ENCODE measurements at places on chromosomes 13 and 19. TPM values are rescaled to one million over a fixed set of nuclear protein-coding genes. Genes with fewer than 3 reads are reported as not detected.
A peak's percentile ranks its signal among the peaks of the same experiment; 100 is the strongest.

DNA sequence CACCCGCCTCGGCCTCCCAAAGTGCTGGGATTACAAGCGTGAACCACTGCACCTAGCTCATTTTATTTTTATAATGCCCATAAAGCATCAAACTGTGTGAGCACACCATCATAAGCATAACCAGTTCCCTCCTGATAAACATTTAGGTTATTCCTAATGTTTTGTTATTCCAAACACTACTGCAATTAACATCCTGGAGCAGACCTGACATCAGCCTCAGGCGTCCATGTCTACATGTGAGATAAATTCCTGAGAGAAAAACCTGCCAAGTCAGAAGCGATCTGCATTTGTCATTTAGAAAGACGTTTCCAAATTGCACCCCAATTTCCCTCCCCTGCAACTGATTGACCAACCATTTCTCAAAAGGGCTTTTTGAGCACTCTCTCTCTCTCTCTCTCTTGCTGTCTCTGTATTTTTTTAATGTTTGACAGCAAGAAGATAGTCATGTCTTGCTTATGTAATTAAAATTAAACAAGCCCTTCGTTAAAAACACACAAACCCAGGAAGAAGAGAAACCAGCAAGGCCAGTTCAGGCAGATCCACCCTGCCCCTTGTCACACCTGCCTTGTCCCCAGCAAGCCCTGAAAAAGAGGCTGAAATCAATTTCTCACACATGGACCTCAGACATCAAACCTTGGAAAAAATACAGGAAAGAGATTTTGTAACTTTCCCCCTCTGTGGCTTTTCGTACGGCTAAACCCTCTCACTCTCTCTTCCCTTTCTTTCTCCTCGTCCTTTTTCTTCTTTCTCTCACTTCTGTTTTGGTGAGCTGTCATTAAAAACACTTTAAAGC lies 9.9 kb downstream of the LYPD3 start:
- no peak for DNase-seq

DNA sequence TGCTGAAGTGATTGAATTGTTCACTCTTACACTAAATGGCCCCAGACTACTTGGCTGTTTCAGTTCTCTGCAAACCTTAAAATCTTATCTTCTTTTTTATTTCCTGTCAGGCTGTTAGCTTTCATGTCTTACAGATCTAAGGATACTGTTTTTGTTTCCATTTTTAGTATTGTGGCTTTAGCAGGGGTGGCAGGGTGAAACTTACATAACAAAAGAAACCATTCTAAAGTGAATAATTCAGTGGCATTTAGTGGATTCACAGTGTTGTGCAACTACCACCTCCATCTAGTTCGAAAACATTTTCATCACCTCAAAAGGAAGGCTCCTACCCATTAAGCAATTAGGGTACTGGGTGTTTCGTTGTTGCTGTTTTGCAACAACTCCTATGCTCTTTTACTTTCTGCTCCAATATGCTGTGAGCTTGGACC lies 19.8 kb downstream of the TMEM272 start:
- DNase-seq: no peak

DNA sequence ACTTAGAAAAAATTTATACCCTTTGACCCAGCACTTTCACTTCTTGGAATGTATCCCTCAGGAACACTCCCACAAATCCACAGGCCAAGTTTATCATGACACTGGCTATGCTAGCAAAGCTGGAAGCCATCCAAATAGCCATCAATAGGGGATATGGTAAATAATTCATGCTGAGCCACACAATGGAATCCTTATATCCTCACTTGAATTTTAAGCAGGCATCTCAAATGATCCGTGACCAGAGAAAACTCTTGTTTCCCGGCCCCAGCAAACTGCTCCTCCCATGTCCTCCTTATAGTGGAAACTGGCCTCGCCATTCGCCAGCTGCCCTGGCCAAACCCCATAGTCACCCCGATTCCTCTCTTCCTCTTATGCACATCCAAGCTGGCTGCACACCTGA lies 37.6 kb downstream of the GRIK5 start:
- DNase-seq: peak; percentile 65

DNA sequence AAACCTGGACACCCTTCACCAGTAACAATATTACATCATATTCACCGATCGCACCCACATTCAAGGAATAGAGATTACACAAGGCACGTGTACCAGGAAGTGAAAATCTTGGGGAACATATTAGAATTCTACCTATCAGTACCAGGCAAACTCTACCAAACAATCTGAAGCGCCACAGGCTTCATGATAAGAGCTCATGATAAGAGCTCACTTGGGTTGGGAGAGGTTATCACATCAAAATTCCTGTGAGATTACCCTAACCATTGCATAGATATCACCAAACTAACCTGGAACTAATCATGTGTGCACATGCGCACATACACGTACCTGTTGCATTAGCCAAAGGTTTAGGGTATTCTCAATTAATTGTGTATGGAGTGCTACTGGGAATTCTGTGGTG lies 1861.3 kb downstream of the PCDH9 start:
- no peak for DNase-seq

DNA sequence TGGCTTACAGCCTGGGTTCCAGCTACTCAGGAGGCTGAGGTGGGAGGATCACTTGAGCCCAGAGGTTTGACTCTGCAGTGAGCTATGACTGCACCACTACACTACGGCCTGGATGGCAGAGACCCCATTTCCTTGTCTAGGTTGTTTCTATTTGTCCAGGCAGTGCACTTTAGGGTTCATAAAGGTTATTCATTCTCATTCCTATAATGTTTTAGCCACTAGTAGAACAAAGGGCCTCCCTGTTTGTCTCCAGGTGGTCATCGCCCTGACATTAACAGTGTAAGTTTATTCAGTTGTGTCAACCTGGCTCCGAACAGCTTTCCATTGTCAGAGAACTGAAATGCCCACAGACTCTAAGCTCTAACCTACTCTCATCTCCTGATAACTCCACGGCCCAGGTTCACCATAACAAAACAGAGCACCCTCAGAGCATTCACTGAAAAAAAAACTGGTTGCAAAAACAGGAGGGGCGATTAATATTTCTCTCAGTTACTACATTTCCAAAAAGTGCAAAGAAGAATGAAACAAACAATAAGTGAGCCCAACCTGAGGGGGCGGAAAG lies 37.1 kb downstream of the SMAD9 start:
- DNase-seq: no peak

DNA sequence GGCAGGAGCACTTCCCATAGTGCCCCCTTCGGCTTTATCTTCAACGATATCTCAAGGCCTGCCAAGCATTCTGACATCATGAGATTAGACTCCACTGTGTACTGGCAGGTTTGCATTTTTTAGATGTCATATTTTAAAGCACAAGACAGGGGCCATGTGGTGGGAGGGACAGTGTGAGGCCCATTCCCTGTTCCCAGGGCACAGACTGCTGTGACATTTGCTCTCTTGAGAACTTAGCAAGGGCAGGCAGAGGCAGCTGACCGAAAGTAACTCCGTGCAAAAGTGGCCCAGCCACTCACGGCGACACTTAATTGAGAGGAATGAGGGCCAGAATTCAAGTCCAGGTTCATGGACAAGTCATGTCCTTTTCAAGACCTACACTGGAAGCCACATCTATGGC lies 201.8 kb downstream of the COL4A1 start:
- DNase-seq: no peak

- no peak for DNase-seq
Observed at GRCh38 chr13:30026093-30026492, 175.7 kb upstream of the UBL3 start.

DNA sequence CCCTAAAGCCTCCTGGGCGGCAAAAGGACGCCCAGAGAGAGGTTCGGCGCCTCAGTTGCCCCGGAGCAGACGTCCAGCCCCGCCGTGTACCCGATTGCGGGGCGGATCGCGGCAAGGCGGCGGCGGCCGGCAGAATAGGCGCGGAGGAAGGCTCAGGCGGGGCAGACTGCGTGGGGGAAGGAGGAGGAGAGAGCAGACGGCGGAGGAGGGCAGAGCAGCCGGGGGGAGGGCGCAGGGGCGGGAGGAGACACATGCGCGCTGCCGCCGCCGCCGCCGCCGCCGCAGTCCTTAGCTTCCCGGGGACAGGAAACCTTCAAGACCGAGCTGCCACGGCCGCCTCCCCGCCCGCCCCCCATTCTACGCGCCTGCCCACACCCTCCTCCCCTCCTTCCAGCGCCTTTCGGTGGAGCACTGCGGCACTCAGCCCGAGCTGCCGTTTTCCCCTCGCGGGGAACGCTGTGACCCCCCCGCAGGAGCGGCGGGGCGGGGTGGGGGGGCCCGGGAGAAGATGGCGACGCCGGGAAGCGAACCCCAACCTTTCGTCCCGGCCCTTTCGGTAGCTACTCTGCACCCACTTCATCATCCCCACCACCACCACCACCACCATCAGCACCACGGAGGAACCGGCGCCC lies at the start of gene LRCH1:
Gene LRCH1 (plus strand): TSS at position 282 of the 632 bp plus-strand sequence. CDS start 227 bp downstream, at position 509.
- peak; percentile 93 for DNase-seq

DNA sequence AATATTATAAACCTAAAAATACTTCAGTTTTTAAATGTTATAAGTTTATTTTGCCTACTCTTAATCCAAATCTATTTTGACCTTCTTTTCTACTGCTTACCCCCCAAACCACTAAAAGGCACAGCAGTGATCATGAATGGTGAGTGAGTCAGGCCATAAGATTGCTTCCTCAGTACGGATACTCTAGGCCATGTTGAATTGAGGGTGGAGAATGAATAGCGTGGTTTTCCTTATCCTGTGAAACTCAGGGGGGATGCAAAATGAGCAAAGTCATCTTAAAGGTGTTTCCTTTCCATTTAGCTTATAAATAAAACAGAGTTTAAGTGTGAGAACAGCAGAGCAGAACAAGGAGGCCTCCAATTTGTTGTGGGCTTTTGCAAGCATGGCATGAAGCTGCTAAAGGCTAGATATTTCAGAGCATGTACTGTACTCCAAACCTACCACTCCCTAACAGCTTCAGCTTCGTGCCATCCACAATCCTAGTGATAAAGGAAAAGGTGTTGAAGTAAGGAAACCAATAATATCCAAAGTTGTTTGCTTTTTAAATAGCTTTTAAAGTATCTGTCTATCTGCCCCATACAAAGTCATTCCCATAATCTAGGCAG lies 25.0 kb downstream of the SERPINE3 start:
- DNase-seq: no peak

GRCh38 chr19:13024126-13024950 lies 29.1 kb downstream of the NFIX start:
- DNase-seq: peak; percentile 74

DNA sequence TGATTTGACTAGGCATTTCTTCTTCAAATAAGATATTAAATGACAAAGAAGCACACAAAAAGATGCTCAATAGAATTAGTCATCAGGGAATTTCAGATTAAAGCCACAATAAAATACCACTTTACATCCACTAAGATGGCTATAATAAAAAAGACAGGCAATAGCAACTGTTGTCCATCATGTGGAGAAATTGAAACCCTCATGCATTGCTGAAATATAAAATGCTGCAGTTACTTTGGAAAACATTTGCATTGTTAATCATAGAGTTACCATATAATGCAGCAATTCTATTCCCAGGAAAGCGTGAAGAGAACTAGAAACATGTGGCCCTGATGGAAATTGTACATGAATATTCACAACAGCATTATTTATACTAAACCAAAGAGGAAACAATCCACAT lies 605.5 kb upstream of the SLITRK1 start:
- no peak for DNase-seq

- no peak for DNase-seq
Observed at GRCh38 chr19:56930647-56931535, 90.4 kb upstream of the PEG3 start.

GRCh38 chr13:110103534-110103933 lies 203.4 kb downstream of the COL4A1 start:
- DNase-seq: no peak

DNA sequence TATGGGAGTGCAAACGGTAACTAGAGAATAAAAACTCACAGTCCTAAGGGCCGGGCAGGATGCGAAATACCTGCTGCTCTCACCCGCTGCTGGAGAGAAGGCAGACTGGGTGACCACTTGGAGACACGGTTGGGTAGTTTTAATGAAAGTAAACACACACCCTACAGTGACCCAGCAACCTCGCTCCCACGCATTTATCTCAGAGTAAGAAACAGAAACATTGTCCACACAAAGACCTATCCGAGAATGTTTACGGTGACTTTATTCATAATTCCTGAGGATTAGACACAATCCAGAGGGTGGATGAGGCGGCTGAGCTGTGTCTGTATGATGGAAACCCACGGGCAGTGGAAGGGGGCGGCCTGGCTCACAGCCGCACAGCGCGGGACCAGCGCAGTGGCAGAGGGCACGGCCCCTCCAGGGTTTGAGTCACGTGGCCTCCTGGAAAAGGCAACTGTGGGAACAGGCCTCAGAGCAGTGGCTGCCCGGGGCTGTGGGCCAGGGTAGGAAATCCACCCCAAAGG lies 73.5 kb upstream of the C13orf46 start:
- DNase-seq: no peak

DNA sequence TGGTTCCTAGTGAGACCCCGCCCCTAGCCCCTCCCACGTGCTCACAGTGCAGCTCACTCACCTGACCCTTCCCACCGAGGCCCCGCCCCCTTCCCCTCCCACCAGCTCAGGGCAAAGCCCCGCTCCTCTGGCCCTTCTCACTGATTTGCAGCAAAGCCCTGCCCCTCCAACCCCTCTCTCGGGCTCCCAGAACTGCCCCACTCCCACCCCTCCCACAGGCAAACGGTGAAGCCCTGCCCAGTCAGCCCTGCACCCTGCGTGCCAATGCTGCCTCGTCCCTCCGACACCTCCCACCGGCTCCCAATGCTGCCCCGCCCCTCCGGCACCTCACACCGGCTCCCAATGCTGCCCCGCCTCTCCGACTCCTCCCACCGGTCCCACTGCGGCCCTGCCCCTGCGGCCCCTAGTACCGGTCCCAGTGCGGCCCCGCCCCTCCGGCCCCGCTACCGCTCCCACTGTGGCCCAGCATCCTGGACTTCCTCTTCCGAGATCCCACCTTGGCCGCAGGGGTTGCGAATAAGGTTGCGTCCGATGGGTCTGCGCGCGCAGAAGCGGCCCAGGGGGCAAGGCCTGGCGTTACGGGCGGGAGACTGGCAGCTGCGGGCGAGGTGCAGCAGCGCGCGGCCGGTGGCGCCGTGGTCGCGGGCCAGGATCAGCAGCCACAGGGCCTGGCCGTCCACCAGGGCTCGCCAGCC lies 834 bp downstream of the FBXO27 start:
- peak; percentile 99 for DNase-seq

DNA sequence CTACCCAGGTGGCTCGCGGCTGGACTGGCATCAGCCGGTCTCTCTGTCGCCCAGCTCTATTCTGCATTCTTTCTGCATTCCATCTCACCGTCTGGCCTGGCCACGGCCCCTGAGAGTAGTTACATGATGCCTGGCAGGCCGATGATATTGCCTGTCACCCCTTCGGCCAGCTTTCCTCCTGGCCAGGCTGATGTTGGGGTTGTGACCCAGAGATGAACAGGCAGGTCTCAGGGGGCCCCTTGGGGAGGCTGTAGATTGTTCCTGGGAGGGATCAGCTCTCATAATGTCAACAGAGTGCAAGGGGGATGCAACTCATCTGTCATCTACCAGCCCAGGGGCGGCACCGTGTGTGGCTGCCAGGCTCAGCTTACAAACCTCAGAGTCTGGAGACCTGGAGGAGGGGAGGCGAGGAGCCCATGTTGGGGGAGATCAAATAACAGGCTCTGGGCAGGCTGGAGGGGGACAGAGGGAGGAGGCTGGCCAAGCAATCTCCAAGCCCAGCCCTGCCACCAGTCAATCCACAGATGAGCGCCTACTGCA lies 13.6 kb upstream of the FBXO17 start:
- DNase-seq: peak; percentile 57

The MEF2B gene
- not detected for total RNA-seq

The CEACAM21 gene
- total RNA-seq: not detected

The CD22 gene
- not detected for total RNA-seq

The CEACAM8 gene
- not detected for total RNA-seq

The MEIOSIN gene
- not detected for total RNA-seq
